ENCODE measurements at places on chromosomes 16 and 17.

- no peak for DNase-seq
Measured at GRCh38 chr17:50020841-50021599, 26.0 kb upstream of the DLX3 start.

GRCh38 chr17:15210247-15210646, 54.9 kb downstream of the PMP22 start:
- DNase-seq = no peak

DNA sequence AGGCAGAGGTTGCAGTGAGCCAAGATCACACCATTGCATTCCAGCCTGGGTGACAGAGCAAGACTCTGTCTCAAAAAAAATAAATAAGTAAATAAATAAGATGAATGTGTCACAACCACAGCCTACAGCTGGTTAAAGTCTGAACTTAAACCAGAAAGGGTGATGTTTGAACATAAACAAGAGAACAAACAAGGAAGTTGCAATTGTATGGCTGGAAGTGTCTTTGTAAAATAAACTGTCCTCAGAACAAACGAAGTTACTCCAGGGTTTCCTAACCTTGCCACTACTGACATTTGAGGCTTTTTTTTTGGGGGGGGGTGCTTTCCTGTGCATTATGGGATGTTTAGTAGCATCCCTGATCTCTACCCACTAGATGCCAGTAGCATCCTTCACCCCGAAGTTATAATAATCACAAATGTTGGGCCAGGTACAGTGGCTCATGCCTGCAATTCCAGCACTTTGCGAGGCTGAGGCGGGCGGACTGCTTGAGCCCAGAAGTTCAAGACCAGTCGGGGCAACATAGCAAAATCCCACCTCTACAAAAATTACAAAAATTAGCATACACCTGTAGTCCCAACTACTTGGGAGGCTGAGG, 119.2 kb downstream of the XYLT1 start:
- DNase-seq = no peak

DNA sequence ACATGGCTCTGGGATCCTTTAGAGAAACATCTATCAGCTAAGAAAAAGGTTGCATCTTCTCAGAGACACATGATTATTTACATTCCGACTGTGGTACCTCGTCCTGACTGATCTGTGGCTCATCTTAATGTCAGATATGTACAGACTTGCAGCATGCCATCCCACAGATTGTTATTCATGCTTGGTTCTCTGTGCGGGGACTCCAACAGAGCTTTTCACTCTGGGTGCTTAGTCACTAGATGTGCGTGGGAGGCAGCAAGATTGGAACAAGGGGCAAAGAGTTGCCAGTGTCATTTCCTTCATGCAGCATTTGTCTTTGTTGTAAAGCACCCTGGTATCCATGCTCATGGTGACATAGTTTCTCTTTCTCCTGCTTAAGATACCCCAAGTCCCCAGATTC, 179.1 kb upstream of the CACNG5 start:
- DNase-seq = peak; percentile 20

- no peak for DNase-seq
Measured at GRCh38 chr17:28049071-28049470, 6.6 kb downstream of the NLK start.

- DNase-seq = no peak
Measured at GRCh38 chr16:79713609-79714309, 113.2 kb upstream of the MAF start.

GRCh38 chr17:56623383-56623782, 29.9 kb downstream of the NOG start:
- DNase-seq = no peak

- no peak for DNase-seq
Measured at GRCh38 chr16:9362050-9362449, 270.6 kb downstream of the HAPSTR1 start.

DNA sequence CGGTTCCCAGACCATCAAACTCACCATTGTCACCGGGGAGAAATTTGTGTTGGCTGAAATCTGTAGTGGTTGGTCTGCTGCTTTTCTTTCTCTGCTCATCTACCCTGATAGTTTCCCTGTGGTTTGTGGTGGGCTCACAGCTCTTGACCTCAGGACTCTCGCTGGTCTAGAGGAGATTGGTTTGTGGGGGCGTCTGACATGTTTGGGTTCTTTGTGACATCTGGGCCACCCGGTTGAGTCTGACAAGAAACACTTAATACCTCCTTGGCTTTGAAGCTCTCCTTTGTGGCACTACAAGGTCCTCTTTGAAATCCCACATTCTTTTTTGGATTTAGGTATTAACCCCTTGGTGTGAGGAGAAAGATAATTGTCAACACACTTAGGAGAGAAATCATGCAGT, 662.0 kb downstream of the WWOX start:
- DNase-seq = no peak

- DNase-seq = no peak
Measured at GRCh38 chr16:24983561-24983960, 31.6 kb downstream of the ARHGAP17 start.

GRCh38 chr16:3712861-3713372, 4.4 kb downstream of the TRAP1 start:
- no peak for DNase-seq

GRCh38 chr17:13931111-13931526, 138.2 kb upstream of the COX10 start:
- DNase-seq = no peak

DNA sequence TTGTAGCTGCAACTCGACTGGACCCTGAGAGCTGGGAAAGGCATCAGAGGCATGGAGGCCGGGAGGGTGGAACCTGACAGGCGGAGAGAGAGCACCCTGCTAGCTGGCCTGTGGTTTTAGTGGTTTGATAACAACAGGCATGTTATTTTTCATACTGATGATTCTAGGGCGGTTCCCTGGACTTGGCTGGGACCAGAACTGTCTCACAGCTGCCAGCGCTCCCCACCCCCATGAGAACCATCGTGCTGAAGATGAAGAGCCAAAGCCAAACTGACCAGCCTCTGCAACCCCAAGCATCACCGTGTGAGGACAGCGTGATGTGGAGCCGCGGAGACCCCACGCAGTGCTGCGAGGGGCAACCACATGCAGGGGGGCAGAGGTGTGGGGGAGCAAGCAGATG, 28.5 kb downstream of the MXRA7 start:
- no peak for DNase-seq
